Stimulated activated CD4-positive, alpha-beta T cell treated with anti-CD3 and anti-CD28 coated beads, Interleukin-15, amount 100 ng/mL, for 24 hours (primary cell): ENCODE measurements at places on chromosomes 16 and 17.

DNA sequence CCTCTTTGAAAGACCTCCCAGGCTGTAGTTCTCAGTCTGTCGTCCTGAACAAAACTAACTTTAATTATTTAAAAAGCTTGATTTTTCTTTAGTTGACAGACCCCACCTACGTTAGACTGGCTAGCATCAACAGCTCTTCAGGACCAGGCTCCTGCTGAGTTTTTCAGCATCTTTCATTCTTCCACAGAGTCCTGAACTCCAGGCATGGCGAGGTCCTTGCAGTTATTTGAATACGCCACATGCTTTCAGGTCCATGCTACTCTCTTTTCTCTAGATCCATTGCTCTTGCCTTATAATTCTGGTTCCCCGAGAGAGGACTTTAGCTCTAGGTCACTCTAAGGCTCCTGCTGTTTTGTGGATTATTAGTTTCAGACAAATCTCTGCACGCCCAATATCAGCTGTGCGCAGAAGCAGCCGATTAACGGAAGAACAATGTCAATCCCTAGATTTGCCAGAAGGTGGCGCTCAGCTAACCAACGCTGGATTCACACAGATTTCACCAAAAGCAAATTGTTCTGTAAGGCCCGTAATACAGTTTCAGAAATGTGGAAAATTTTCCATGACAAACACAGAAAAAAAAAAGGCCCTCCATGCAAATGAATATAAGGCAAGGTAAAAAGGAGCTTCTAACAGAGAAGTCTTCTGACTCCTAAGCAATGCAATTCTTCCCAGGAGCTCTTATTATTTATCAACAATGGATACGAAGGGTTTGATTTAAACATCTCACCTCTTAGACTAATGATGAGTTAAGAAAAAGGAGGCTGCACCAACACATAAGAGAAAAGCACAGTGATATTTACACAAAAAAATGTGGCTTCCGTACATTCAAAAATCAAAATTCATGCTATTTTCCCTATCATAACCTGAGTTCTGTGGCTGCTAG lies 33.5 kb upstream of the BCO1 start:
- DNase-seq, result peak; percentile 69

DNA sequence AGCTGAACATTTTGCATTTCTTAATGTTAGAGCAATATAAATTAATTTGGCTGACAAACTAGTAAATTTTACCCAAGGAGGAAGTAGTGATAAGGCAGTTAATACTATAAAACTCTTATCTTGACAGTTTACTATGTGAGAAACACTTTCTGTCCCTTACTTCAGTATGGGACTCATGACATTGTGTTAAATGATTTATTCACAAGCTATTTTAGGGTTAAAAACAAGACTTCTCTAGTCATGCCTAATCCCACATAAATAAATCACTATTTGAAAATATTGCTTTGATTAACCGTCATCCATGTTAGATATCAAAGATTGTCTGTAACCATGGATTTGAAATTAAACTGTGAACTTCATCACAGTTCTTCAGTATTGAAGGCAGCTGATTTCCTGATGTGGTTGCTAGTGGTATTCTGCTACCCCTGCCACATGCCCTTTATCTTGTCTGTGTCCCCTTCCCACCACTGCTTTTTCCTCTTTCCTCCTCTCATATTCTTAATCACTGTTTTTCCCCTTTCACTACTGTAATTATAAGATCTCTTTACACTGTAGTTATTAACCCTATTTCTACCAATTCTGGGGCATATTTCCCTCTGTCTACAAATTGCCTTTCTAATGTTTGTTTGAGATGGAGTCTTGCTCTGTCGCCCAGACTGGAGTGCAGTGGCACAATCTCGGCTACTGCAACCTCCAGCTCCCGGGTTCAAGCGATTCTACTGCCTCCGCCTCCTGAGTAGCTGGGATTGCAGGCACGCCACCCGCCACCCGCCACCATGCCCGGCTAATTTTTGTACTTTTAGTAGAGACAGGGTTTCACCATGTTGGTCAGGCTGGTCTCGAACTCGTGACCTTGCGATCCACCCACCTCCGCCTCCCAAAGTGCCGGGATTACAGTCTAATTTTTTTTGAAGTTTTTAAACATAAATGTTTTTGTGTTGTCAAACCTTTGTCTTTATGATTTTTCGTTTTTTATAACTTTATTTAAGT lies 95.6 kb downstream of the STXBP4 start:
- DNase-seq, result no peak

DNA sequence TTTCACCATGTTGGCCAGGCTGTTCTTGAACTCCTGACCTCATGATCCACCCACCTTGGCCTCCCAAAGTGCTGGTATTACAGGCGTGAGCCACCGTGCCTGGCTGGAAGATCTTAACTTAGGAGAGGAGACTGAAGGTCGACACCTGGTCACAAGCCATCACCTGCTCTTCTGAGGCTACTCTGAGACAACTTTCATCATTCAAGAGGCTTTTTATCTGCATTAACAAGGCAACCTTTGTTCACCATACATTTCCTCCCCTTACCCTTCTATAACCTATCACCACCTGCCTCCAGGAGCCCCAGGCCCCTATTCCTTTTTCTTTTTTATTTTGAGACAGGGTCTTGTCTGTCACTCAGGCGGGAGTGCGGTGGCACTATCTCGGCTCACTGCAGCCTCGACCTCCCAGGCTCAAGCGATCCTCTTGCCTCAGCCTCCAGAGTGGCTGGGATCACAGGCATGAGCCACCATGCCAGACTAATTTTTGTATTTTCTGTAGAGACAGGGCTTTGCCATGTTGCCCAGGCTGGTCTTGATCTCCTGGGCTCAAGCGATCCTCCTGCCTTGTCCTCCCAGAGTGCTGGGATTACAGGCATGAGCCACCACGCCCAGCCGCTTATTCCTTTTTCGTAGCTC lies 6.2 kb downstream of the LITAF start:
- no peak for DNase-seq

DNA sequence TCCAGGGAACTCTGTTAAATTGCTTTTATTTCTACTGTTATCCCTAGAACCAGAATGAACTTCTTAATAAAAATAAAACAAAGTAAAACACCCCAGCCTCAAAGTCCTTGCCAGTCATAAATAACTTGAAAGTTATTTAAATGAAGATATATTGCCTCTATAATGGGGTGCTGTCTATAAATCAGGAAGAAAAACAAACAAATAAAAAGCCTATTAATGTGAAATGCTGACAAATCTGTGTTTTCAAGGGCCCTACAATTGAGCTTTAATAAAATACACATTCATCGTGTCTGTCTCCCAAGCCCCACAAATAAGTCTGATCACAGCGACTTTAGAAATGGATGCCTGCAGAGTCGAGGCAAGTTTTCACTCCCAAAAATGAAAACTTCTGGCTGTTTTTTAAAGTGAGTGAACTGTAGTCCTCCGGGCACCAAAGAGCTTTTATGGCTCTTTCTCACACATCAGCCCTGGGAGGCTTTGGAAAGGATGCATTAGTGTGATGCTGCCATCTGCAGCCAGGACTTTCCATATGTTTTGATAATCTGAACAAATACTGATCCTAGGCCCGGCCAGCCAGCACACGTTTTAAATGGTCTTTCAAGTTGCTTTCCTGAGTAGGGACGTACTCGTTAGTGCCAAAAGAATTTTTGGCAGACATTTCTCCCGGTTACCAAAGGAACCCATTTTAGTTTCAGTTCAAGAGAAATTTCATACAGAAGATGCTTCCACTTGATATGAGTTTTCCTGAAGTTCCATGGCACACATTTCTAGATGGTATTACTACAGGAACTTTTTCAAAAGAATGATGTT lies 16.3 kb downstream of the NACA2 start:
- DNase-seq, result no peak

DNA sequence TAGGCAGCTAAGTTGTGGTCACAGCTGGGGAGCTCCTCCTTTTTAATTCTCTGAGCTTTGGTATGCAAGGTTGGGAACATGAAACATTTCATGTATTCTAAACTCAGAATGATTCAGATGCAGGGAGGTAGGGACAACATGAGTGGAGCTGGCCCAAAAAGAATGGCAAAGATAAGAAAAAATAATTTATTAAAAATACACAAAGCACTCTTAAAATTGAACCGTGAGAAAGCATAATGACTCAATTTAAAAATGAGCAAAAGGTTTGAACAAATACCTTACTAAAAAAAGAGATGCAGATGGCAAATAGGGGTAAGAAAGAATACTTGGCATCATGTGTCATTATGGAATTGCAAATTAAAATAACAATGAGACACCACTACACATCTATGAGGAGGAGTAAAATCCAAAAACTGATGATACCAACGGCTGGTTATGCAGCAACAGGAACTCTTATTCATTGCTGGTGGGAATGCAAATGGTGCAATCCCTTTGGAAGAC lies 175.6 kb upstream of the IRX3 start:
- no peak for DNase-seq

DNA sequence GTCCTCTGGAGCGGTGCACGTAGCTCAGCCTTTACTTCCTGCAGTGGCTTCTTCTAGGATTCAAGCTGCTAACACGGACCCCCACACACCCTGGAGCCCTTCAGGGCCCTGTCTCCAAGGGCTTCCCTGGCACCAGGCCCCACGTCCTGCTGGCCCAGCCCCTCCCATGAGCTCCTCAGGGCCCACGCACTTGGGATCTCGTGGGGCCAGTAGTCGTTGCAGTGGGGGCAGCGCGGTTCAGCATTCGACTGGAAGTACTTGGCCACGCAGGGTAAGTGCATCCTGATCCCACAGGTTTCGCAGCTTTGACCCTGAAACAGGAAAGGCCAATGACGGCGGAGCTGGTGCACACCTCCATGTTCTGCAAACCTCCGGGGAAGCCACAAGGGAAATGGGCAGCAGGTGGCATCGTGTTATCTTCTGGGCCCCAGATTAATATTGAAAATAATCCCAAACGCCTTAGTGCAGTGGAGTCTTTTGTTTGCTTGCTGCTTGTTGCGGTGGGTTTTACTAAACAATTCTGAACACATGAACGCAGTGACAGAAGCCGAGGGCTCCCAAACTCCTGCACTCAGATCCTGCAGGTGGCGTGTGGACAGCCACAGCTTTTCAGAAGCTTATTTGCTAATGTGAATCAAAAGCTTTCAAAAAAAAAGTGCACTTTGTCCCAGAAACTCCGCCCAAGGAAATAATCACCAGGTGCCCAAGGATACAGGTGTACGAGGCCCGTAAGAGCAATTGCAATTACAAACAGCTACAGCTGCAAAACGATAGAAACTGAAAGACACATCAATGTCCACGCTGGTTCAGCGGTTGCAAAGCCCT lies 22.4 kb downstream of the KDM8 start:
- no peak for DNase-seq

- no peak for DNase-seq
Measured at GRCh38 chr16:1465567-1465915, 9.3 kb downstream of the CLCN7 start.

- DNase-seq, result no peak
Measured at GRCh38 chr17:11285946-11286345, 44.9 kb downstream of the SHISA6 start.

DNA sequence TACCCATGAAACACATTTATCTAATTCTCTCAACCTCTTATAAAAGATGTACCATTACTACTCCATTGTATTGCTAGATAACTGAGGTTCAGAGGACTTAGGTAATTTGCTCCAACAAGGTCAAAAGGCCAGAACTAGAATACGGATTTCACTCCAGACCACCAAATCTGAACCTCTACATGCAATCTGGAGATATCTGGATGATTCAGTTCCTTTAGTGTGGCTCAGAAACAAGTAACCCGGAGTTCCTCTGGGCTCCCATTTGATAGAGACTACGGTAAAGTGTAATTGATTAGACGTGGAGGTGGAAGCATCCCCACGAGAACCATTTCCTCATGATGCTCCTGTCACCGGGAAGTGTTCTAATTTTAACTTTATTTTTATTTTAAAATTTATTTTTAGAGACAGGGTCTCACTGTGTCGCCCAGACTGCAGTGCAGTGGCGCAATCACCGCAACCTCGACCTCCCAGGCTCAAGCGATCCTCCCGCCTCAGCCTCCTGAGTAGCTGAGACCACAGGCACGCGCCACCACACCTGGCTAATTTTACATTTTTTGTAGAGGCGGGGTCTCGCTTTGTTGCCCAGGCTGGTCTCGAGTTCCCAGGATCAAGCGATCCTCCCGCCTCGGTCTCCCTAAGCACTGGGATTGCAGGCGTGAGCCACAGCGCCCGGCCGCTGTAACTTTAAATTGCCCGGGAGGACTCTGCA lies 608 bp upstream of the COX10 start:
- DNase-seq, result no peak

- DNase-seq, result no peak
Measured at GRCh38 chr16:64866021-64866420, 255.8 kb downstream of the CDH11 start.

GRCh38 chr17:50445730-50446325 lies 19.8 kb downstream of the ACSF2 start:
- no peak for DNase-seq

GRCh38 chr16:82152641-82153112 lies 17.3 kb downstream of the MPHOSPH6 start:
- no peak for DNase-seq

GRCh38 chr17:7704601-7705268 lies at the start of gene EFNB3:
Gene EFNB3 (plus strand): TSS chr17:7705202. CDS start chr17:7705599, 397 bp downstream.
- DNase-seq, result peak; percentile 22

DNA sequence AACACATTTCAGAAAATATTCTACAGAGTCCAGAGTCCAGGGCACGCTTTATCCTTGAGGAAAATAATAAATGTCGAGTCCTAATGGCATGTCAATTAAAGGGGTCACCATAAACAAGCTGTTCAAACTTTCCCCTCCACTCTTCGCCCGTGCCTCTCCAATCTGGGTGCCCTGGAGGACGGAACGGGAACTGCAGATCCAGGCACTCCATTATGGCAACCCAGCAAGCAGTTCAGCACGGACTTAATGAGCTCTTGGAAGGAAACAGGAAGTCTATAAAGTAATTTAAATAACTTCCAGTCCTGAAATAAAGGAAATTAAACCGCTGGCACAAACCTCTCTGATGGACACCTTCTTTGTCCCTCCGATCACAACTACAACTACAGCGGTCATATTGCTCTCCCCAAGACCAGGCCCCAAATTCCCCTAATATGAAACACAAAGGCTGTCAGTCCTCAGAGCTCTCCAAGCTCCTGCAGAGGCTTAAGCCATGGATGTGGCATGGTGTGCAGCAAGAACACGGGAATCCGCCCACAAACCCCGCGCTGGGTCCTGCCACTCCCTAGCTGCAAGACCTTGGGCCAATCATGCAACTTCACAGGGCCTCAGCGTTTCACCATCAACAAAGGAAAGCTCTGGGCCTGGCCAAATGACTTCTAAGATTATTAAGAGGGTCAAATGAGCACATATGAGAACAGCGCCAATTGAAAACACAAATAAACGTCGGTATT lies 52.6 kb downstream of the ZFHX3 start:
- peak; percentile 20 for DNase-seq

- no peak for DNase-seq
Measured at GRCh38 chr17:31724619-31725018, 134.4 kb downstream of the COPRS start.
